ENCODE measurements at places on chromosomes 1 and 21.

DNA sequence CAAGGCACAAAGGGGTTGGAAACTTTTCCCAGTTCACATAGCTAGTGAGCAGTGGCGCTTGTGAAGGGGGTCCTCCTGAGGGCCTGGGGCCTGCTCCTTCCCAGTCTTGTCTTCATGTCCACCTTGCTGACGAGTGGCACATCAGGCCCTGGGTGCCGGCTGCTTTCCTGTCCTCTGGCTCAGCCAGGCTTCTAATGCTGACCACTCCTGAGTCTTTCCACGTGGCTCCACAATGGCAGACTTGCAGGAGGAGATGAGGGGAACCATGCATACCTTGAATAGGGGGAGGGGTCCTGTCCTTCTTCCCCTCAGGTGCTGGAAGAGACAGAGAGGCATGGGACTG lies 38.7 kb downstream of the MAPKAPK2 start:
- no peak for DNase-seq

DNA sequence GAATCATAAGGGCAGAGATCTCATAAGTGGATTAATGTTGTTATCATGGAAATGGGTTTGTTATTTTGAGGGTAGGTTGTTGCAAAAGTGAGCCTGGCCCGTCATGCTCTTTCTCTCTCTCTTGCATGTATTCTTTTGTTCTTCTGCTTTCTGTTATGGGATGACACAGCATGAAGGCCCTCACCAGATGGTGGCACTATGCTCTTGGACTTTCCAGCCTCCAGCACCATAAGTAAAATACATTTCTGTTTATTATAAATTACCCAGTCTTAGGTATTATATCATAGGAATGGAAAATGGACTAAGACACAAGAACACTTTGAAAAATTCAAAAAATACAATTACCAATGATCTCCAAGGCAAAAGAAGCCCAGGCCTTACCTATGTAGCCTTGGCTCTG lies 676.1 kb downstream of the PTPRU start:
- no peak for DNase-seq

DNA sequence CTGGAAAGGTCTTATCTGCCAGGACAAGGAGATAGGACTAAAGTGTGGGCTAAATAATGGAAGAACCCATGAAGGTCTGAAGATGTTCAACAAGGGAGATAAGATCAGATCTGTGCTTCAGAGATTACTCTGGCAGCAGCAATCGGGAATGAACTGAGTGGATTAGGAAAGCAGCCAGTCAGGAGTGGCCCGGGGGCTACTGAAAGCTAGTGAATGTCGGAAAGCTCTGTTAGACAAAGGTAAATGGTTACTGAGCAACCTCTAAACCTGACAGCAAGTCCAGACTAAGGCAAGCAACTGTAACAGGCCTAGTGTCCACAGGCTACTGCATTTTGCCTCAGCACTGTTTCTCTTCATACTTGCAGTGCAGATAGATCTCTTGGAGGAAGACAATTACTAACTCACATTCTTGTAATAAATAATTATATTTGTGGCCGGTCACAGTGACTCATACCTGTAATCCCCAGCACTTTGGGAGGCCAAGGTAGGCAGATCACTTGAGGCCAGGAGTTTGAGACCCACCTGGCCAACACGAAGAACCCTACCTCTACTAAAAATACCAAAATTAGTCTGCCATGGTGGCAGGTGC lies 12.5 kb downstream of the IQGAP3 start:
- no peak for DNase-seq

DNA sequence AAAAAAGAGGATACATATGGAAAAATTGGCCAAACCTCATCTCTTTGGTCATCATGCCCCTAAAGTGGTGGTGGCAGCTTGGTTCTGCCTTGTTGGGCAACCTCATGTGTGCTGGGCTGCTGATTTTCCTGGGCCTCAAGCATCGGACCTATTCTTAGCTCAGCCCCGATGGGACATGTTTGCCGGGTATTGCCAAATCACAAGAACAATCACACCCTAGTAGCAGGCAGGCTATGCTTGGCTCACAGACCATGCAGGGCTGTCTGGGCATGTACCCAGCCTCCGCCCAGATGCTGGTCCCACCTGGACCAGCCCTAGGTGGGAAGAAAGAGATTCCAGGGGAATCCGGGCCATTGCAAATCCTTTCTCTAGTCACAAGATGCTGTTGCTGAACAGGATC lies 189.4 kb upstream of the FGGY start:
- peak; percentile 53 for DNase-seq

- DNase-seq, result no peak
Observed at GRCh38 chr1:106254748-106255147, 801.7 kb upstream of the PRMT6 start.

- DNase-seq, result no peak
Observed at GRCh38 chr1:226640321-226641136, 92.0 kb downstream of the STUM start.

DNA sequence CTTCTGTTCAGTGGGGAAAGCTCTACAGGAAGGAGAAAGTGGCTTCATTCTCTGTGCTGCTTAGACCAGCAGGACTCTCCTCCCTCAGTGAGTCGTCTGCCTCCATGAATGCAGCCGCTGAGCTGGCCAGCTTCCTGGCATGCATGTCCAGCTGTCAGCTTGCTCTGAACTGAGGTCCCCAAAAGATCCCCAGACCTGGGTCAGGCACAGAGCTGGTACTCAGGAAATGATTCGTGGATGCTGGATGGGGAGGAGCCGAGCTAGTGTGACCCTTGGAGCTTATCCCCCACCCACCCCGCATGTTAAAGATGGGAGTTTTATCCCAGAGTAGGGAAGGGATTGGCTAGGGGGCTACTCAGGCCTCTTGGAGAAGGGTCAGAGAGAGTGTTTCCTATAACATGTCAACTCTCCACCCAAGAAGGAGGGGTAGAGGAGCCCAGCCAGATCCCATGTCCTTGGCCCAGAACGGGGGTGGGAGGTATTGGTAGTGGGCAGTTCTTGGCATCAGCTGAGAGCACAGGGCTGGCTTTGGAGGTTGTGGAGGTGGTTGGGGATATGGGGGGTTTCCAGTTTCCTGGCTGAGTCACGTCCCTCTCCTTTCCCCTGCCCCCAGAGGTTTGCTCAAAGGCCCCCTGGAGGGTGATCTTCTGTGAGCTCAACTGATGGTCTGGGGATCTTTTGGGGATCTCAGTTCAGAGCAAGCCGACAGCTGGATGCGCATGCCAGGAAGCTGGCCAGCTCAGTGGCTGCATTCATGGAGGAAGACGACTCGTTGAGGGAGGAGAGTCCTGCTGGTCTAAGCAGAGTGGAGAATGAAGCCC lies 110.1 kb downstream of the FOXD2 start:
- DNase-seq, result no peak

GRCh38 chr1:2393471-2393877 lies 1.8 kb downstream of the RER1 start:
- DNase-seq, result no peak

DNA sequence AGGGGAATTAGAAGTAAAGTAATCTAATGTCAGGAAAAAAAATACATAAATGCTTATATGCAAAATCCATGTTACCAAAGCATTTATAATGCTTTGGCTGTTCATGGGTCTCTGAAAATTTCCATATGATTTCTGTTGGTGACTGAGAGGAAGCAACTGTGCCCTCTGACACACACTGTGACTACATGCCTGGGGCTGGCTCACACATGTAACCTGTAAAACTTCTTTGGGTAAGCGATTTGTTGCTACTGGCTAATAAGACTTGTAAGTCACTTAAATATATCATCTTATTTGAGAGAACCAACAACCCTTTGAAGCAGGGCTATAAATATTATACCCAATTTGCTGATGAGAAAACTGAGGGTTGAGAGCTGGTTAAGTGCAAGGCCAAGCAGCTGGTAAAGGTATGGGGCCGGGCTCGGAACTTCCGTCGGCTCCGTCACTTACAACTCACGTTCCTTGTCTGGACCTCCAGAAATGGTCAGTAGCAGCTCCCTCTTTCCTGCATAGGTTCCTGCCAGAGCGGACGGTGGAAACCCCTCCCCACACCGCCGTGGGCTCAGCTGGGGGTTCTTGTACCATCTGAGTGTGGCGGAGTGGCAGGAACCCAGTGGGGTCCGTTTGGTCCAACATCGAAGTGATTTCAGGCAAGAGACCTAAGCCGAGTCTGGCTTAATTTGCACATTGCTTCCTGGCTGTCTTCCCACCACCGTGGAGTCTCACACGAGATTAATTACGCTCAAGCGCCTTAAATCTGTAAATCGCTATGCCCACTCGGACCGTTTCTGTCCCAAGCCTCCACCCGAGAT lies 714 bp downstream of the DFFA start:
- no peak for DNase-seq

DNA sequence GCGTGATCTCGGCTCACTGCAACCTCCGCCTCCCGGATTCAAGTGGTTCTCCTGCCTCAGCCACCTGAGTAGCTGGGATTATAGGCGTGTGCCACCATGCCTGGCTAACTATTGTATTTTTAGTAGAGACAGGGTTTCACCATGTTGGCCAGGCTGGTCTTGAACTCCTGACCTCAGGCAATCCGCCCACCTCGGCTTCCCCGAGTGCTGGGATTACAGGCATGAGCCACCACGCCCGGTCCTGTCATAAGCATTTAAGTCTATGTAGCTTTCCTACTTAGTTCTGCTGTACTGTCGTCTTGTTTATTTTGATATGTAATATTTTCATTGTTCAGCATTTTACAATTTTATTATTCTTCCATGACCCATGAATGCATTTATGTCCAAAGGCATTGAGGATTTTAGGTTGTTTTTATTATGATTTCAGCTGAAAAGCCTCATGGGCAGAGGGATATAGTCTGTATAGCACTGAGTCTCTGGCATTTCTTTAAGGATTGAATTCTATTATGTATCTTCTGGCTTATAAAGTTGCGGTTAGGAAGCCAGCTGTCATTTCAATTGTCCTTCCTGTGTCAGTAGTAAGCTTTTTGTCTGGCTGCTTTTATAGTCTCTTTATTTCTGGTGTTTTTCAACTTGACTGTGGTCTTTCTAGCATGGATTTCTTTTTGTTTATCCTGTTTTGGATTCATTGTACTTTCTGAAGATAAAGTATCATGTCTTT lies 9.2 kb downstream of the AGPAT3 start:
- DNase-seq, result no peak

DNA sequence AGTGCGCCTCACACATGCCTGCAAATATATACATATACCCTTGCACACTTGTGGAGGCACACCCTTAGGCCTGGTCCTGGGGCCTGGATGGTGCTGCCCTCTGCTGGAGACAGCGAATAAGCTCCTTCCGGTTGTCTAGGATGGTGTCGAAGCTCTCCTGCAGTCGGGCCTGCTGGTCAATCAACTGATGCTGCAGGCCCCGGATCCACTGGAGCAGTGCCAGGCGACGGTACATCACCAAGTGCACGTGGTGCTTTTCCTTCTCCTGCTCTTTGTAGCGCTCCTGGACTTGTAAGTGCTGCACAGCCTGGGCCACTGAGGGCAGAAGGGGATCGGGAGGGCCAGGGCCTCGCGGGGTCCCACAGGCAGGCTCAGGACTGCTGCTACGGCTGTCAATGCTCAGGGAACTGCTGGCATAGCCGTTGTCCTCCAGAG lies 3.1 kb downstream of the C1orf216 start:
- peak; percentile 65 for DNase-seq

- DNase-seq, result no peak
Observed at GRCh38 chr1:45746922-45747321, 3.5 kb downstream of the IPP start.
